ENCODE measurements at places on chromosomes 4 and X.

GRCh38 chr4:158769175-158769921 lies 522 bp downstream of the FNIP2 start:
- peak; percentile 4 for DNase-seq

DNA sequence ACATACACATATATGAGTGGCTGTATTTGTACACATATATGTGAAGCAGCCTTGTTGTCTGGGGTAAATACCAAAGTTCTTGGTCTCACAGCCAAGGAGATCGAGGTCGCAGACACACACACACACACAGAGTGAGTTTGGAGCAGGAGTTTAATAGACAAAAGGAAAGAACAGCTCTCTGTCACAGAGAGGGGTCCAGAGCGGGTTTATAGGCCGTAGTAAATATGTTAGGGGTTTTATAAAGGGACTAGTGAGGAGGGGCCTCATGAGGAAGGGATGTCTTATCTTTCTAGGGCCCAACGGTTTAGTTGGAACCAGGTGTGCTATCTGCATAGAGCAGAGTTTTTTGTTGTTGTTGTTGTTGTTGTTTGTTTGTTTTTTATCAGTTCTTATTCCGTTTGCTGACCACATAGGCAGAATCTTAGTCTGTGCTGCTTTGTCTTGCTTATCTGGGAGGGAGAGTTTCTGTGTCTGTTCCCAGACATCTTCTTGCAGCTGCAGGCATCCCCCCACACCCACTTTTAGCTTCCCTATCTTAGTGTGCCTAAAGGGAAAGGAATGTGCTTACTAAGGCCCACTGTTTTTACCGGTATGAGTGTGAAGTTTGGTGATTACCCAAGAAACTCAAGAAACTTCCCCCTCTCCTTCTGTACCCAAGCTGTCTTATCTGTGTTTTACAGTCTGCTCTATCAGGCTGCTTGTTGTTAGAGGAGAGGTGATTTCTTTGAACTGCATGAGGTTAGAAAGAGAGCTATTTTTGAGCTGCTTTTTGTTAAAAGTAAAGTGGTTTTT lies 91.9 kb downstream of the TENT5D start:
- no peak for DNase-seq

- DNase-seq: no peak
Observed at GRCh38 chrX:102085706-102086105, 39.8 kb upstream of the TCEAL2 start.

DNA sequence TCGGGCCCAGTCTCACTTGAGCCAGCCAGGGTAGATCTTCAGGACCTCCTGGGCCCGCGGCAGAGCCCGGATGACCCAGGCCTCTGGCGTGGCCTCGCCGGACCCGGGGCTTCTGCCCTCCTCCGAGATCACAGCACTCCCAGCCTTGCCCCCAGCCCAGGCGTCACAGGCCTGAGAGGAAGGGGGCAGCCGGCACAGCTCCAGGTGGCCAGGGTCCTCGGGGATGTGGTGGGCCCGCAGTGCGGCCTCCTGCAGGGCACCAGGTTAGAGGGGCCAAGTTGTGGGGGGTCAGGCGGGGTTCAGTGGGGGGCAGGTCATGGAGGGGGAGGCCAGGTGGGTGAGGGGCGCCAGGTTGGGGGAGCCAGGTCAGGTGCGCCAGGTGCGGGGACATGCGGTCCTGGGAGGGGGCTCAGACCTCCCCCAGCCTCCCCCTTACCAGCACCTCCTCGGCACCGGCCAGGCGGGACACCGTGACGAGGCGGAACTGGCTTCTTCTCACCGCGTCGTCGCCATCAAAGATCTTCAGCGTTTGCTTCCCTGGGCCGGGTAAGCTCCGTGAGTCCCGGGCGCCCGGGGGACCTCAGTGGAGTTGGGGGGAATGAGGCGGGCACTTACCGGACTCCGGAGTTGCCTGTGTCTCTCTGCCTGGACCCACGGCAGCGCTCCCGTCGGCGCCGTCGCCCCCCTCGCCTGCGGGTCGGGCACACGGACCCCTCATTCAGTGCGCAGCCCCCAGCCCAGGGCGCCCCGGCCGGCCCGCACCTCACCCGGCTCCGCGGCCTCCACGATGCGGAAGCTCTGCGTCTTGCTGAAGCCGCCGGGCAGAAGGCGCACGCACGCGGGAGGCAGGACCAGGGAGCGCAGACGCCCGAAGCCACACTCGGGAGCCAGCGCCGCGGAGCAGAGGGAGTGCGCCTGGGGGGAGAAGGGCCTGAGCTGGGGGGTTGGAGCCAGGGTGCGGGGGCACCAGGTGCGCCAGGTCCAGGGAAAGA lies 6.0 kb downstream of the DGKQ start:
- DNase-seq: no peak

GRCh38 chrX:103362474-103362873 lies 6.2 kb downstream of the TCEAL9 start:
- DNase-seq: no peak

GRCh38 chr4:74414149-74414809 lies 30.7 kb upstream of the AREG start:
- no peak for DNase-seq

GRCh38 chrX:32483534-32484136 lies 727.7 kb downstream of the DMD start:
- no peak for DNase-seq

DNA sequence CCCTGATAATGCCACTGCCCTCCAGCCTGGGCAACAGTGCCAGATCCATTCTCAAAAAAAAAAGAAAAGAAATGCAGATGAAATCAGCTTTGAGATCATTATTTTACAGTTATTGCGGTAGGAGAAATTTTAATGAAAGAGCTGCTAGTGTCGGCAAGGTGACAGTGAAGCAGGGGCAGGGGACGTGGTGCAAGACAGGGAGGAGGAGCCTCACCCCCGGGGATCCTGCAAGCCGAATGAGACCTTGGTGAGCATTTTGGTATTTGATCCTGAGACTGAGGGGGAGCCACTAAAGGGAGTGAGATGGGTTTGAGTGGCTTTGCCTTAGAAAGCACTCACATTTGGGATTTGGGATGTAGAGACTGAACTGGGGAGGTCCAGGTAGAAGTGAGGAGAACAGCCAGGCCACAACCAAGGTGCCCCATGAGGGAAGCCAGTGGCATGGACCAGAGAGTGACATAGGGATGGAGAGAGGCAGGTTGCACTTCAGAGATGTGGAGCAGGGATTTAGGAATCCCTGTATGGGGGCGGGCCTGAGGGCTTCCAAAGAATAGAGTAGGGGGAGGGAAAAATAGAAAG lies 23.6 kb downstream of the RBM10 start:
- DNase-seq: no peak

- no peak for DNase-seq
Observed at GRCh38 chrX:133053861-133054598, 42.9 kb downstream of the USP26 start.

DNA sequence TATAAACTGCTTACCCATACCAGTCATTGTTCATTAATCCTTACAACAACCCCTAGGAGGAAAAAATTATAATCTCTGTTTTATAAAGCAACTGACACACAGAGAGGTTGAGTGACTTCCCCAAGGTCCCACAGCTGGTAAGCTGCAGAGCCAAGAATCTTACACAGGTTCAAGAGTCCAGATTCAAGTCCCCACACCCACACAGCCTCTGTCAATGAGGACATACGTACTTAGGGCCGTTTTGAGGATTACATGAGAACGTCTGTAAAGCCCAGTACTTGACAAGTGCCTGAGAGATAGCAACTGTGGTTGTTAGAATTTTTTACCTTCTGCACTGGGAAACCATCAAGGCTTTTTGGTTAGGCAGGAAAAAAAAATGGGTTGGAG lies 556 bp upstream of the SLC25A43 start:
- no peak for DNase-seq

DNA sequence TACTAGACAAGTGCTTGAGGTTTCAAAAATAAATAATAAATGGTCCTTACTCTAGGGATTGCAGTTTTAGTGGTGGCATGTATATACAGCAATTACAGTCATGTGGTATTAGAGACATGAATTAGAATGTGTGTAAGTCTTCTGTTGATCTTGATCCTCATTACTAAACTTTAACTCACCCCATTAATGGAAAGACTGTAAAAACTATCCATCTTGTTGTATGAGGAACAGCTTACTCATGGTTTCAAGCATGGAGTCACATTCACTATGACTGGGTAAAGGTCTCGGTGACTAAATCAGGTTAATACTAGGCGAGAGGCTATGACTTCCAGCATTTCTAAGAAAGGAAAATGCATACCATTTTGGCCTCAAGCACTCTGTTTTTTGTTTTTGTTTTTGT lies 107.0 kb upstream of the HPGD start:
- no peak for DNase-seq

- no peak for DNase-seq
Observed at GRCh38 chr4:151152028-151152427, 52.6 kb downstream of the RPS3A start.

DNA sequence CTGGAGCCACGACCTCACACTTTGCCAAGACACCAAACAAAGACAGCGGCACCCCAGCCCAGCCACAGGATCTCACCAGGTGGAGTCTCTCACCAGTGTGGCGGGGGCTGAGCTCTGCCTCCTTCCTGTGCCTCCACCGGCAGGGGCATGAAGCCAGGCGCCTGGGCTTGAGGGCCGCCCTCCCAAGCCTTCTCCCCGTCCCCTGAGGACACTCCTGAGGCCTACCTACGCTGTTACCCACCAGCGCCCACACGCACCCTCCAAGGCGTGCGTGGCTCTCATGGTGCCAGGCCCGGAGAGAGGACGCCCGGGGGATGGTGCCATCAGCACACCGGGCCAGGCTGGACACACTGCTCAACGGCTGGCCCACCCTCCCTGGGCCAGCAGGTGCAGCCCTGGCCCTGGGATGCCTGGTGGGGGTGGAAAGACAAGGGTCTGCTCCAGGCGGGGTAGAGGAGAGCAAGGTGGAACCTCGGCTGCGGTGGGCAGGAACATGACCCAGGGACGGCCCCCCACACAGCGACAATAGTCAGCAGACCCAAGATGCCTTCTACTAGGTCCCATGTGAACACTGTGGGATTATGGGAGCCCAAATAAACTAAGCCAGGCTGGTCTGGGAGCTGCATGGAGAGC lies 22.1 kb downstream of the NELFA start:
- no peak for DNase-seq

GRCh38 chrX:23168291-23168690 lies 166.4 kb upstream of the PTCHD1 start:
- DNase-seq: no peak

DNA sequence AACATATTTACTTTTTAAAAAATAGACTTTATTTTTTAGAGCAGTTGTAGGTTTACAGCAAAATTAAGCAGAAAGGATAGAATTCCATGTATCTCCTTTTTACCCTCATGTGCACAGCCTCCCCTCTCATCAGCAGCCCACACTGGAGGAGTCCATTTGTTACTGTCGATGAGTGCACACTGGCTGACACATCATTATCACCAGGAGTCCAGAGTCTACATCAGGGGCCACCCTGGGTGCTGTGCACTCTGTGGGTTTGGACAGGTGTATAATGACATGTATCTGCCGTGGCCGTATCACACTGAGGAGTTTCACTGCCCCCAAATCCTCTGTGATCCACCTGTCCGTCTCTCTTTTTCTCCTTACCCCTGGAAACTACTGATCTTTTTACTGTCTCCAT lies 26.3 kb downstream of the TBC1D14 start:
- DNase-seq: no peak

GRCh38 chrX:121456315-121456714 lies 408.9 kb downstream of the GLUD2 start:
- no peak for DNase-seq

DNA sequence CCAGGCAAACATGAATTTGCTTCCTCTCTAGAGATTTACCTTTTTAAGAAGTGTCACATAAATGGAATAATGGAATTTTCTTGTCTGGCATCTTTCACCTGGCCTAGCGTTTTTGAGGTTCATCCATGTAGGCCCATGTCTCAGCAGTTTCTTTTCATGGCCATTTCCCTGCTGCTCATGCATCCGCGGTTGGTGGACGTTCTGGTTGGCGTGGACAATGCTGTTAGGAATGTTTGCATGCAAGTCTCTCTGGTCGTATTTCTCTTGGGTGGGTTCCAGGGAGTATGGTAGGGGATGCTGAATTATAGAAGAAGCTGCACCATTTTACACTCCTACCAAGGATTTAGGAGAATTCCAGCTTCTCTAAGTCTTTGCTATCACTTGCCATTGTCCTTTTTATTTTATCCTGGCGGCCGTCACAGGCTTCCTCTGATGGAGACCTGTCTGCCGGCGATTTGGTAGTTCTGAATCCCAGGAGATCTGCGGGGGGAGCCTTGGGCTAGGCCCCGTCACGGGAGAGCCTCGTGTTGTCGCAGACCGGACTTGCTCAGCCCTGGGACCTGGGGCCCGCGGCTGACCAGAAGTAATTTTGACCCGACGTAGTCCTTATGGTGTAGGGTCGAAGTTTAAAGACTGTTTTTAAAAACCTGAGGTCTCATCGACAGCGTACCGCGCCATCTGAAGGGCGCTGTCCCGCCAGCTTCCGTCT lies 56.9 kb upstream of the TADA2B start:
- no peak for DNase-seq

DNA sequence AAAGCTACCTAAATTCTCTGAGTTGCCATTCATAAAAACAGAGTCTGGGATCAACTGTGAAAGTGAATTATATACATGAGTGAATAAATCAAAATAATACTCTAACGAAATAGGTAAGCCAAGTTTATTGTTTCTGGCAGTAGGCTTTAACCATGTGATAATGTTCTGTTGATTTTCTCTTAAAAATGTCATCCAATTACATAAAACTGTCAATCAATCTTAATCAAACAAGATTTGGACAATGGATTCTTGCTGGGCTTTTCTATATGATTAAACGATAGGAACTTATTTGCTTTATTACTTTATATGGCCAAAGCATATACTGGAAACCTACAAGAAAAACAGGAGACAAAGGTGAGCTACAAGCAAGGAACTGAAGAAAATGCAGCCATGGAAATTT lies 148.8 kb downstream of the INPP4B start:
- no peak for DNase-seq

DNA sequence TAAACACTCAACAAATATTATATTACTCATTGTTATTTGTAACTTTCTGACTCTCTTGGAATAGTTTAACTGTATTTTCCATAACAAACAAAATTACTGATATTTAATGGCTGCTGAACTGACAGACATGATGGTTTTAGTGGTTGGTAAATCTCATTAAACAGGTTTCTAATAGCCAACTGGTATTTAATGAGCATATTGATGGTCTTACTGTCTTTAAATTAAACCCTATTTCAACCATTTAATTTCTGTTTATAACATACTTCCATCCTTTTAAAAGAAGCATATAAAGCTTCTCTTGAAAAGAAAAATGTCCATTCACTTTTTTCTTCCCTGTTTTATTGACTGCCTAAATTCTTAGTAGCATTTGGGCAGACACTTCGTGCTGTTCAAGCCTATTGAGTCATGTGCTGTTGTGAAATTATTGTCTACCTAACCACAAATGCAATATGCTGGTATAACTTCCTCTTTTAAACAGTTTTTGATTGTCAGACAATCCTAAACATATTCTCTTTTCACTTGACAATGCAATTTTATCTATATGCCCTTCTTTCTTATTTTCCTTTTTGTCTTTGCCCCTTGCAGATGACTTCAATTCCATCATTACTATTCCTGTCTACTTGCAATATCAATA lies 163.9 kb upstream of the SLC7A11 start:
- DNase-seq: no peak

DNA sequence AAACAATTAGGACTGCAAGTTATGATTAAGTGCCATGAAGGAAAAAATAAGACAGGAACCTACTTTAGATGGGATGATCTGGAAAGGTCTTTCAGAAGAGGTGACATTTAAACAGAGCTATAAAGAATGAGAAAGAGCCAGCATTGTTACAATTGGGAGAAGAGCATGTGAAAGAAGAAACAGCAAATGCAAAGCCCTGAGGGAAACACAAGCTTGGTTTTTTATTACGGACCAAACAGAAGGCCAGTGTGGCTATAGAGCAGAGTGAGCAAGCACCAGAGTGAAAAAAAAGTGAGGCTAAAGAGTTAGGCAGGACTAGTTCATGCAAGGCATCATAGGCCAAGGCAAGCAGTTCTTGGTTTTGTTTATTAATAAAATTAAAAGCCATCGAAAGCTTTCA lies 175.6 kb downstream of the RBMX2 start:
- no peak for DNase-seq

All from stimulated activated CD4-positive, alpha-beta T cell treated with anti-CD3 and anti-CD28 coated beads, Interleukin-1b, Interleukin-23, amount 100 ng/mL, for 1 hour (primary cell).